ENCODE measurements at places on chromosomes 11 and 22.

- no peak for DNase-seq
Measured at GRCh38 chr11:73971175-73971719, 11.4 kb downstream of the UCP2 start.

GRCh38 chr11:66950112-66950535 lies 8.1 kb downstream of the PC start:
- DNase-seq = peak; percentile 90

- no peak for DNase-seq
Measured at GRCh38 chr11:95727620-95728019, 62.0 kb downstream of the FAM76B start.

GRCh38 chr11:11243590-11244469 lies 109.2 kb downstream of the CSNK2A3 start:
- peak; percentile 9 for DNase-seq

DNA sequence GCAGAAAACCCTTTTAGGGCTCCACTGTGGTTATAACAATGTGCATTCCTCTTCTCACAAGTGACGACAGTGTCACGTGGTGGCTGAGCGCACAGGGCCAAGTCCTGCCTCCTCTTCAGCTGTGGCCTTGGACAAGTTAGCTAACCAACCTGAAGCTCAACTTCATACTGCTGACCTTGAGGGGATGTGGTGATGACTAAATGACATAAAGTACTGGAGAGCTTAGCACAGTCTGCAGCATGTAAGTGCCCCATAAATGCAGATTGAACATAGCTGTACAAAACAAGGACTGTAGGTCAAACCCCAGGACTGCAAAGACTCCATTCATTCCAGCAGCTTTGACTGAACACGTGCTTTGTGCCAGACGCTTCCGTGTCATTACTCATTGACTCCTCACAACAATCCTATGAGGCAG lies 20.1 kb upstream of the MRGPRX2 start:
- DNase-seq = peak; percentile 49

DNA sequence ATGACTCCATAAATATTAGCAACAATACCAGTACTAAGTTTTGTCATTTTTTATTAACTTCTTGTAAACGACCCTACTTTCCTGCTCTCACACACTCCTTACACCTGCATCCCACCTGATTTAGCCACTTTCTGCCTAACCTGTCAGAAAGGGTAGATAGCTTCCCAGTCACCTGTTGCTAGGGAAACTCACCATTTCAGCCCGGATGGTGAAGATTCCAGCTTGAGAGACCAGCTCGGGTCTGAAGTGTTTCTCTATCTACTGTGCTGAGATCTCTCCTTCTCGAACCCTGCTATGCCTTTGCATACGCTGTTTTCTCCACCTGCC lies at the start of gene PARVG:
TSS of gene PARVG (plus strand) at position 220 of the 327 bp plus-strand sequence. CDS start 2,405 bp downstream, outside the sequence.
- DNase-seq = no peak

DNA sequence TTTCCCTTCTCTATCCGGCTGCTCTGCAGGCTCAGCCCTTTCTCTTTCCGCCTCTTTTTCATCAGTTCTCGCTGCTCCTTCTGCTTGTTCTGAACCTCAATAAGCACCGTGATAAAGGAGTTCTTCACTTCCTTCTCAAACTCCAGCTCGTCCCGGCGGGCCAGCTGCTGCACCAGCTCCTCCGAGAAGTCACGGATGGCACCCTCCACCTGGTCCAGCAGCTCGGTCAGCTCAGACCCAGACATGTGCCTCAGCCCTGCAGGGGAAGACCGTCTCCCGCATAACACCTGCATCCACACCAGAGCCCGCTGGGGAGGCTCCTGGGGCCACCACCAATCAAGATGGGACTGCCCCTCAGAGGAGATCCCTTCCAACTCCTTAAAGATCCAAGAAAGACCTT lies 40.2 kb downstream of the FEZ1 start:
- no peak for DNase-seq

- DNase-seq = no peak
Measured at GRCh38 chr11:6738590-6738989, 33.2 kb downstream of the OR2AG2 start.

GRCh38 chr22:41772645-41773044 lies 27.8 kb upstream of the CCDC134 start:
- peak; percentile 67 for DNase-seq

GRCh38 chr11:63764679-63765647 lies 3.6 kb downstream of the ZFTA start:
- no peak for DNase-seq

GRCh38 chr11:122676638-122677037 lies 21.1 kb downstream of the UBASH3B start:
- DNase-seq = no peak

GRCh38 chr11:86896441-86896841 lies 58.8 kb downstream of the FZD4 start:
- peak; percentile 45 for DNase-seq

GRCh38 chr11:17418444-17419081 lies 30.1 kb upstream of the KCNJ11 start:
- no peak for DNase-seq

DNA sequence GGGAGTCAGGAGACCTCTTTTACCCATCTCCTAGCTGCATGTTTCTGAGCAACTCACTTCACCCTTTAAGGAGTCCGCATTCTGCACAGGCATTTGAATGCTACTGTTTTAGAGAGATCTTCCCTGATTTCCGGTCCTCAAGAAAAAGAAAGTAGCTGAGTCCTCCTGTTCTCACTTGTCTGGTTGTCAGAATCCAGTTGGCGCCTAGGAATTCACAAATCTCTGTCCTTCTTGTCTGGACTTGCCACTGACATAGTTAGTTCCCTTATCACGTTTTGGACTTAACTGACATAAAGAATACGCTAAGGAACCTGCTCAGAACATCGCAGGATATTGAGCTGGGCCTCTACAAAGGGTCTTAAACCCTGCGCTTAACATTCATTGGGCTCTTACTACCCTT lies 61.3 kb upstream of the OR5P2 start:
- no peak for DNase-seq

DNA sequence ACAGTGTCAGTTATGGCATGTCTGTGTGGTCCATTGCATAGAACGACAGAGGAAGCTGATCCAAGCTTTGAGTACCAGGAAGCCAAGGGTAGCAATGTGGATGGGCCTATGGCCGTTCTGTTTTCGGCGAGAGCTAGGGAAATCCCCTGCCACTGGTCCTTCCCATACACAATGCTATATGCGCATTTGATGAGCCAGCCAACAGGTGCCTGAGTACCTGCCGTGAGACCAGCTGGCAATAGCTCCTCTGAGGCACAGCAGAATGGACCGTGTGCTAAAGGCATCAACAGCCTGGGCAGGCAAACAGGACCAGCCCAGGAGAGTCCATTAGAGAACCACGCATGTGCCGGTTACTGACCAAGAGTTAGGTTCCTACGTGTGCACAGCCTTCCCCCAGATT lies 753.0 kb downstream of the NTM start:
- DNase-seq = no peak

- no peak for DNase-seq
Measured at GRCh38 chr11:130899106-130899505, 17.2 kb downstream of the SNX19 start.

- no peak for DNase-seq
Measured at GRCh38 chr11:35814720-35815305, 129.0 kb upstream of the LDLRAD3 start.

DNA sequence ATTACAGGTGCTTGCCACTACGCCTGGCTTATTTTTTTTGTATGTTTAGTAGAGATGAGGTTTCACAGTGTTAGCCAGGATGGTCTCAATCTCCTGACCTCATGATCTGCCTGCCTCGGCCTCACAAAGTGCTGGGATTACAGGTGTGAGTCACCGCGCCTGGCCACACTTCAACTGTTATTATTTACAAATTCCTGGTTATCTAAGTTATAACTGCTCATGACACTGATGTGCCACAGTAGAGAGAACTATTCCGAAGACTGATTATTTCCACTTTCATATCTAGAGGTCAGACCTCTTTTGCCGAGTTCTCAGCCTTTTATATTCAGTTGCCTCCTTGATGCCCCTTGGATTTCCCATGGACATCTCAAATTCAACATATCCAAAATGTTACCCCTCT lies 3.9 kb upstream of the NUP160 start:
- DNase-seq = peak; percentile 38

- no peak for DNase-seq
Measured at GRCh38 chr11:117366248-117366647, 38.6 kb downstream of the CEP164 start.

DNA sequence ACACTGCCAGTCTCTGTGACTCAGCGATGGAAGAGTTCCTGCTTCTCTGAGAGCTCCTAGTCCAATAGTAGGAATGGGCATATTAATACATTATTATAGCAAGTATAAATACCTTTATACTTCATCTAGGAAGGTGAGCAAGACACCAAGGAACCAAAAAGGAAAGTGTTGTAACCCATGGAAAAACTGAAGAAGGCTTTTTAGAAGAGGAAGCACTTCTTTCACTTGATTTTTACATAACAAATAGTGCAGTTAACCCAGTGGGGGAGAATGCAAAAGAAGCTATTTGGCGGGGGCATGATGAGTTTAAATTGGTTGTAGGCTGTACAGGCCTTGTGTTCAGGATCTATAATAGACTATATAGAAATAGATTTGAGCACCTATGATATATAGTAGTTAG lies 31.2 kb upstream of the C11orf87 start:
- DNase-seq = no peak

- no peak for DNase-seq
Measured at GRCh38 chr11:36567694-36568093, at the start of gene RAG1. TSS of gene RAG1 (plus strand) at chr11:36568007. CDS start at chr11:36573305, 5,298 bp downstream.

DNA sequence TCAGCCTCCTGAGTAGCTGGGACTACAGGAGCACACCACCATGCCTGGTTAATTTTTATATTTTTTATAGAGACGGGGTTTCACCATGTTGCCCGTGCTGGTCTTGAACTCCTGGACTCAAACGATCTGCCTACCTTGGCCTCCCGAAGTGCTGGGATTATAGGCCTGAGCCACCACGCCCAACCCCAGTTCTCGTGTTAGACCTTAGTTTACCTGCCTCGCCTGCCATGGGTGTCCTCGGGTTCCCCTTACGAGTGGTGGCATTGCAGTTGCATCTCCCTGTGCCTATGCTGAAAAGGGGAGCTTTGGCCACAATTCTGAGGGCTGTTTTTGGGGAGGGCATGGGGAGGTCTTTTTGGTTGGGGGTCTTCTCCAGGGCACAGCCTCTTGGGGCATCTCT lies 18.8 kb downstream of the TBC1D22A start:
- no peak for DNase-seq

GRCh38 chr22:19430890-19431541 lies 517 bp downstream of the HIRA start:
- peak; percentile 47 for DNase-seq

DNA sequence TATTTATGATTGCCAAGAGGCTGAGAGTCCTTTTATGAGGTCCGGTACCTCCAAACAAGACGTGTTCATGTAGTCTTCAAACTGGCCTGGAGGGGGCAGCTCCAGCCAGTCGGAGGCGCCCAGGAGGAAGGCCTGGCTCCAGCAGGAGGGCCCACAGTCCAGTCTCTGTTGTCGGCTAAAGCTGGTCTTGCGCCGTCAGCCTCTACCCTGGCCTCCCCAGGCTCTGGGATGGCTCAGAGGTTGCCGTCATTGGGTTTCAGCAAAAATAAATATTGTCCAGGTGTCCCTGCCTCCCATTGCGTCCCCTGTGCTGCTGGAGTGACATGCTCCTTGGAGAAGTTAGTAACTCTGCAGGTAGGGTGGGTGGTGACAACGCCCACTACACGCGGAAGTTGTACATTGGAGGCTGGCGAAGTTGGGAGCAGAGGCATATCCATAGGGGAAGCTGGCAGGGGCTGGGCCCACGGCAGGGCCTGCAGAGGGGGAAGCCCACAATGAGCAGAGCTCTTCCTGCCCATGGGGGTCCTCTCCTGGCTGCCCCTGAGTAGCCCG lies 1.0 kb upstream of the SLC25A1 start:
- peak; percentile 86 for DNase-seq

DNA sequence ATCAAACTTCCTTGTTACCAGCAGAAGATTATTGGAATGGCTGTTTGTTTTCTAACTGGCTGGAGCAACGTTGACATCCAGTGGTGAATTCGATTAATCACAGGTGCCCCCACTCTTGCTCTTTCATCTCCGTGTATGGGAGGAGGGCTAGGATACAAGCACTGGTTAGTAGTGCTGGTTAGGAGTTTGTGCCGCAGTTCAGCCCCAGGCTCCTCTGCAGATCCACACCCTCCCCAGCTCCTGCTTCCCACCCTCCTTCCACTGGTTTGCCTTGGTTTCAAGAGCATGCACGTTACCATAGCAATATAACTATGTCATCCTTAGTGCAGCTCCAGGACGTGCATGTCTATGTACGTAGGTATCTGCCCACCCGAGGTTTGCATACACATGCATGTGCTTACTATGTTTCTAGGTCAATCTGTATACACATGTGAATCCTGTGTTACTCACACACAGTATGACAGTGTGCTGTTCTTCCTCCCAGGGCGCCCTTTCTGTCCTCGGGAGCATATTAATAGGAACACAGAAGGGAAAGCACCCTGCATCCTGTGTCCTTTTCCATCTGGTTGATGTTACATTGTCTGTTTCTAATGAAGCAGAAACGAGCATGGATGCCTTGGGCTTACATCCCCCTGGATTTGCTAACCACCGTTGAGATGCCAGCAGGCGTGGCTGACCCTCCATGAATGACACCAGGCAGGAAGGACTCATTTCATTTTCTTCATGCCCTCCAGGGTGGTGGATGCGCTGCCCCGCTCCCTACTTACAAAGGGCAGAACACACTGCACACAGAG lies 539.3 kb downstream of the OPCML start:
- DNase-seq = peak; percentile 53

DNA sequence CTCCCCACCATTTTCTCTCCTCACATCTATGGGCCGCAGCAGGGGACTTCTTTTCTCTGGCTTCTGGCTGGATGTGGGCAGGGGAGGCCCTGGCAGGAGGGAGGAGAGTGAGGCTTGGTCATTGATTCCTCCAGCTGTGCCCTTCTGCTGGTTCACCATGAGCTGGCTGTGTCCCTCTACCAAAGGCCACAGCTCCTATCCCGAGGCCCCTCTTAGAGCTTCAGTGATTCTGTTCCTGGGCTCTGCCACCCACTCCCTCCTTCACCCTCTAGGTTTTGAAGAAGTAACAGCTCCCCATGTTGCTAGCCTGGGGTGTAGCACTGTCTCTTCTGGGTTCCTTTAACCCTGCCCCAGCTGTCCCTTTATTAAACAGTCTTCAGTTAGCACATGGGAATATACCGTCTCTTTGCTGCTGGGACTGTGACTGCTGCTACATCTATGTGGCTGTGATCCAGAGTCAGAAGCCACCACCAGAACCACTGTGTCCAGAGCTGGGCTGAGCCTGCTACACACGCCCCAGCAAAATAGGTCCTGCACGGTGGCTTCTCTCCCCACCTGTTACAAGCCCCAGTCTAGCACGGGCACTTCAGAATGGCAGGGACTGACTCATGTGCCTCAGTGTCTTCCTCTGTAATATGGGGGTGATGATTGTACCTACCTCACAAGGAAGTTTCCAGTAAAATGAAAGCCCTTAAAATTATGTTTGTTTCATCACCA lies 578 bp upstream of the PARVG start:
- DNase-seq = no peak

- DNase-seq = no peak
Measured at GRCh38 chr22:43570531-43571165, 158.8 kb downstream of the MPPED1 start.

GRCh38 chr11:11220786-11221185 lies 132.3 kb downstream of the CSNK2A3 start:
- no peak for DNase-seq
